Fibroblast of skin of left biceps (primary cell): ENCODE measurements at places on chromosomes 16 and 17.

- no peak for DNase-seq
Observed at GRCh38 chr17:45310380-45311324, 6.2 kb downstream of the MAP3K14 start.

- no peak for DNase-seq
Observed at GRCh38 chr17:51166987-51167931, 1.0 kb downstream of the NME2 start.

DNA sequence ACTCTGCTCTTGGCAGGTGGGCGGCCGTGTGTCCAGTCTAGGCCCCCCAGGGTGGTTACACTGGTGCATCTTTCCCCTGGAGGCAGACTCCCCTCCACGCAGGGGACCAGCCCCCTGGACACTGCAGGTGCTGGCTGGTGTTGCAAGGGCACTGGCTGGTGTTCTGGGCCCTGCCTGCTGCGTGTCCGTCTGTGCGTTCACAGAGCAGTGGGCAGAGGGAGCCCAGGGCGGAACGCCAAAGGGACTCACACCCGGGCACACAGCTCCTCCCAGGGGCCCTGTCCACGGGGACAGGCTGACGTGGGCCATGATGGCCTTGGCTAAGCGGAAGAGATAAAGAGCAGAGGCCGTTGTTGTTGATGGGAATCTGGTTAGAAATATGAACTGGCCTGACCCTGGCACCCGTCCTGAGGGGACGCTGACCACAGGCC lies 27.3 kb downstream of the ACSF3 start:
- DNase-seq: no peak

GRCh38 chr16:19481296-19481695 lies 40.6 kb downstream of the GDE1 start:
- DNase-seq: no peak

DNA sequence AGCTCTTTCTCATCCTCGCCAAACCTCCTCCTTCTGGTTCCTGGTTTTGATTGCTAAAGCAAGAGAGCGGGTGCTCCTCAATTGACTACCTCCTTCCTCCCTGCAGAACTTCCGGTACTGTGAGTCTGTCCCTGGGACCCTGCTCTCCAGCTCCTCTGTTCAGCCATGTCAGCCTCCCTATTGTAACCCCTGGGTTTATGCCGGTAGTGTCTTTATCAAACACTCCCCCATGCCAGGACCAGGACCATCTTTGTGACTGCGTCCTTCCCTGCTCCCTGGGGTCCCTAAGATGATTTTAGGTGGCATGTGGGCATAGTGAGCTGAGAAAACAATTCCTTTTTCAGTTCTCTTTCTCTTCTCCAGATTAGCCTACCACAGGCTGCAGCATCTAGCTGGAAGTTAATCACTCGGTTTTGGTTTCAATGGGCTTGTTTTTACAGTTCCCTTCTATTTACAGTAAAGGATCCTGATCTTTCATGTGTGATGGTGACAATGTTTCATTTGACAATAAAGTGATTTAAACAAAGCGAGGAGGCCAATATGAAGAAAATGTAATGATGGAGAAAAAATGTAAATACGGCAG lies 27.7 kb upstream of the IL21R start:
- no peak for DNase-seq

GRCh38 chr17:38605841-38606645 lies at the start of gene SRCIN1:
Gene SRCIN1, minus strand, starts transcription at chr17:38605952. Its CDS starts 247 bp downstream, at chr17:38605705.
- DNase-seq: no peak

DNA sequence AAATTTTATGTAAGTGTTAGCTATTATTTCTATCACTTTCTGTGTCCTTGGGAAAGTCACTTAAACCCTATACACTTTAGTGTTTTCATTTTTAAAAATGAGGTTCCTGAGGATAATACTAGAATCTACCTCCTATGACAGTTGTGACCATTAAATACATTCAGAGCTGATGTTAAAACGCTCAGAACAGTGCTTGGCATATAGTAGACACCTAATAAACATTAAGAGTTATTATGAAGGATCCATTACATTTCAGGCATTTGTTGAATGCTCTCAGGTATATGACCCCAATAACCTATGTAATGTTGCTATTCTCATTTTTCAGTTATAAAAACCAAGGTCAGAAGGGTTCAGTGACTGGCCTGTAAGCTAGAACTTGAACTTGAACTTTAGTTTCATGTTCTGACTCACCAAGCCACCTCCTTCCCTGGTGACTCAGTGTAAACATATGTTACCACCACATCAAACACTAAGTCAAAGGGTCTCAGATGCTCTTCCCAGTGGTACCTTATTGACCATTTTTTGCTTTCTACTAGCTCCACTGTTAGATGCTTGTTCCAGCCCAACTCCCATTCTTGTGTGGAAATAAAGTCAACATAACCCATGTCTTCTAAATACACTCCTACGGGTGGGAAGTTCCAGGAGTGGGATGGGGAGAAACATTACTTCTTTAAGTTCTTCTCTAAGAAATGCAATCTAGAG lies 47.6 kb downstream of the HSD17B2 start:
- DNase-seq: no peak

GRCh38 chr16:63613701-63614100 lies 1508.2 kb downstream of the CDH11 start:
- DNase-seq: no peak

GRCh38 chr17:76188213-76189016 lies 47.4 kb upstream of the FOXJ1 start:
- DNase-seq: no peak

- no peak for DNase-seq
Observed at GRCh38 chr17:30514895-30515596, 37.8 kb downstream of the GOSR1 start.

- no peak for DNase-seq
Observed at GRCh38 chr17:44448412-44448811, 54.8 kb downstream of the GPATCH8 start.

DNA sequence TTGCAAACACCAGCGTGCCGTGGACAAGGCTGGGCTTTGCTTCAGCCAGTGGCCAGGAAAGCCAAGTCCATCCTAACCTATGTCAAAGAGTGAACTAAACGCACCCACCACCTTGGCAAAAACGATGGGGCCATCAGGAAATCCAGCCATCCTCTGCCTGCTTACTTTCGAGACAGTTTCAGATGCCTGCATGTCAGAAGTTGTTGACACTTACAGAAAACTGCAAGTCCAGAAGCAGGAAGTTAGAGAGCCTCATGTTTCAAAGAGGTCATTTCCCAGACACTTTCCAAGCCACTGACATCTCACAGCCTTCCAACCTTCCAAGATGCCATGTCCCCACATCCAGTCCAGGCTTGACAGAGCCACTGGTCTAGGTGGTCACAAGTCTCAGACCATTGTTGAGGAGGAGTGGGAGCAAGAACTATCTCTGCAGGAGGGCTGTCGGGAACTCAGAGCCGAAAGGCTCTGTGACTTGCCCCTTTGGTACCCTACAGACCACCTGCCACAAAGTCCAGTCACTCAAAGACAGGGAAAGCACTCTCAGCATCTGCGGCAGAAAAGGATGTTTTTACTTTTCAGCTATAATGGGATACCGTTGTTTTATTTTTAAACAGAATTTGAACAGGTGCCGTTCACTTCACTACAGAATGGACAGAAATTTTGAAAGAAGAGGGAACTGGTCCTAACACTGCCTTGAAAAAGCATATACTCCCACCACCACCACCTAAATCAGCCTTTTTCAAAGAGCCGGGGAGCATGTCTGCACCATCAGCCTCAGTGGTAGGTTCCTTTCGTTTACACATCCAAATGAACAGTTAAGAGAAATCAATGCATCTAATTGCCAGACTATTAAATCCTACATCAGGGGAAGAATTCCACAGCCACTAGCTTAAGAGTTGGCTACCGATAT lies 5.1 kb downstream of the ZNF423 start:
- no peak for DNase-seq

GRCh38 chr16:56662357-56663354 lies 4.9 kb downstream of the MT1F start:
- no peak for DNase-seq

GRCh38 chr17:1329745-1330343 lies 50.4 kb downstream of the TRARG1 start:
- DNase-seq: no peak

DNA sequence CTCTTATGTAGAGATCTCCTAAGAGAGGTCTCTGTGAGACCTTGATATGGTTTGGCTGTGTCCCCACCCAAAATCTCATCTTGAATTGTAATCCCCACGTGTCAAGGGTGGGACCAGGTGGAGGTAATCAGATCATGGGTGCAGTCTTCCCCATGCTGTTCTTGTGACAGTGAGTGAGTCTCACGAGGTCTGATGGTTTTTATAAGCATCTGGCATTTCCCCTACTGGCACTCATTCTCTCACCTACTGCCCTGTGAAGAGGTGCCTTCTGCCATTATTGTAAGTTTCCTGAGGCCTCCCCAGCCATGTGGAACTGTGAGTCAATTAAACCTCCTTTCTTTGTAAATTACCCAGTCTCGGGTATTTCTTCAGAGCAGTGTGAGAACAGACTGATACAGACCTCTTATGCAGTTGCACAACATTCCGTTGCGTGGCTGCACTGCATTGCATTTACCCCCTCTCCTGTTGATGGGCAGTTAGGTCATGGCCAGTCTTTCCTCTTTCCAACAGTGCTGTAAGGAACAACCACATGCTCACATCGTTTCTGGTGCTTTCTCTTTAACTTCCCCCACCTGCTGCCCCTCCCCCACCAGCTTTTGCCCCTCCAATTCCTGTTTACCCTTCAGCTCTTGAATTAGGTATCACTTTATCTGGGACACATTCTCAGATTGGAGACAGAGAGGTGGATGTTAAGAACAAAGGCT lies 43.6 kb upstream of the MED9 start:
- no peak for DNase-seq

DNA sequence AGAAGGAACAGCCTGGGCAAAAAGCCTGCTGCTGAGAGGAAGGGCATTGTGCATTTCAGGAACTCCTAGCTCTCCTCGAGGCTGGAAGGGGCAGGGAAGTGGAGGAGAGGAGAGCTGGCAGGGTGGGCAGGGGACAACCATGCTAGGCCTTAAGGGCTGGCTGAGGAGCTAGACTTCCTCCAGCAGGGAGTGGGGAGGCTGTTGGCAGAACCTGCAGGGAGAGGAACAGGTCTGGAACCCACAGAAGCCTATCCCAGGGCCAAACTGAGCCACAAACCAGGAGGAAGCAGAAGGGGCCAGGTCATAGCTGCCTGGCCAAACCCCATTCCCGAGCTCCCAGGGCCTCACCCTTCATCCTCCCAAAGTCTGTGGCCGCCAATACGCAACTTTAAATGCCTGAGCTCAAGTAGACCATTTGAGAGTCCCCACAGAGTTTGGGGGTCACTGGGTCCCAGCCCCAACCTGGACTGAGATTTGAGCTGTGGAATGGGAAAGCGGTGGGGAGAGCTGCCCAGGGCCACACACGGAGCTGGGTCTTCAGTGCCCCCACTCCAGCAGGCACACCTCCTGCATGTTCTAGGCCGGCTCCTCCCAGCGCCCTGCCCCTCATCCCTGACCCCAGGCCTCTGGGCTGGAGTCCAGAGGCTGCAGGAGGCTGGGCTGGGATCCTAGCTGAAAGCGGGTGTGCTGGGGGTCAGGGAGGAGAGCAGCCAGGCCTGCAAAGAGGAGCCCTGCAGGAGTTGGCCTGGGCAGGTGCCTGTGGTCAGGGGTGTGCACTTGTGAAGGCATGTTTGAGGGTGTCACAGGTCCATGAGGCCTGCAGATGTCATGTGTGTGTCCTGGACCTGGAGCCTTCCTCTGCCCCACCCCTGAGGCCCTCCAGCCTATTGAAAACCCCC lies 4.5 kb downstream of the CDH5 start:
- DNase-seq: no peak

- no peak for DNase-seq
Observed at GRCh38 chr16:30553393-30553899, 4.7 kb downstream of the ZNF764 start.

DNA sequence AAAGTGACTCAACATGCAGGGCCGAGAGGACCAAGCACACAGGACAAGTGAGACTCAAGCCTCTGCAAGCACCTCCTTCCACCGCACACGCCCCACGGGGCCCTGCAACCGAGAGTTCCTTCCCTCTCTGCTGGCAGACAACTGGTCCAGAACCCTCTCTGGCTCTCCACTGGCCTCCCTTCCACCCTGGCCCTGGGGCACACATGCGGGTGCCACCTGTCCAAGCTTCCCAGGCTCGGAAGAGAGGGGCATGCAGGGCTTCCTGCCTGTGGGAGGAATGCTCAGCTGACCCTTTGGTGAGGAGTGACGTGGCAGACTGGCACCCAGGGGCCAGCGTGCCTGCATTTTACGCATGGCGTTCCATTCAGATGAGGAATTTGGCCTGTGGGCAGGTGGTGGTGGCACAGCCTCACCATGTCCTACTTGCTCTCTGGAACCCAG lies 59.8 kb downstream of the PIPOX start:
- DNase-seq: no peak
